Stomach (tissue), 19 donors: ENCODE measurements at places on chromosomes 2 and 18. TPM values are rescaled to one million over a fixed set of nuclear protein-coding genes. Genes with fewer than 3 reads are reported as not detected.

The KCNG2 gene
- total RNA-seq: 2.3 TPM

The MOCOS gene
- total RNA-seq: 4.1 TPM

The SERPINB5 gene
- total RNA-seq: 3.9 TPM

The SERTAD2 gene
- 9.3 TPM for total RNA-seq

The SPC25 gene
- not detected for total RNA-seq

The REG3A gene
- 381 TPM for total RNA-seq

The RAB6C gene
- 0.18 TPM for total RNA-seq

The EGR4 gene
- not detected for total RNA-seq

The MC2R gene
- not detected for total RNA-seq

The KHK gene
- not detected for total RNA-seq

The ADGRF3 gene
- not detected for total RNA-seq

The RTTN gene
- 34.8 TPM for total RNA-seq

The AOX1 gene
- total RNA-seq: 6.4 TPM

The NAT8 gene
- total RNA-seq: not detected

The MERTK gene
- total RNA-seq: 21.8 TPM

The COMMD1 gene
- total RNA-seq: 39.1 TPM
